BE2C (cell line): ENCODE measurements at places on chromosomes 1 and 21.

DNA sequence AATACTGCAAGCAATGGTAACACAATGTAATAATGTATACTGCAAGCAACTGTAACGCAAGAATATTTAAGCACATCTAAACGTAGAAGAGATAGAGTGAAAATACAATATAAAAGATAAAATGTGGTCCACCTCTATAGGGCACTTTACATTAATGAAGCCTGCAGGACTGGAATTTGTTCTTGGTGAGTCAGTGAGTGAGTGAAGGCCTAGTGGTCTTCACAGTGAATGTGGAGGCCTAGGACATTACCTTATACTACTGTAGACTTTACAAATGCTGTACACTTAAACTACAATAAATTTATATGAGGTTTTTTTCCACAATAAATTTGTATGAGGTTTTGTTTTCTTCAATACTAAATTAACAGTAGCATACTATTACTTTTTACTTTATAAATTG is 287.4 kb upstream of the SNX7 start:
- DNase-seq, result no peak

GRCh38 chr21:27534206-27534605 is 567.3 kb upstream of the ADAMTS5 start:
- DNase-seq, result no peak

GRCh38 chr1:9688599-9688998 is 37.1 kb downstream of the PIK3CD start:
- DNase-seq, result no peak

DNA sequence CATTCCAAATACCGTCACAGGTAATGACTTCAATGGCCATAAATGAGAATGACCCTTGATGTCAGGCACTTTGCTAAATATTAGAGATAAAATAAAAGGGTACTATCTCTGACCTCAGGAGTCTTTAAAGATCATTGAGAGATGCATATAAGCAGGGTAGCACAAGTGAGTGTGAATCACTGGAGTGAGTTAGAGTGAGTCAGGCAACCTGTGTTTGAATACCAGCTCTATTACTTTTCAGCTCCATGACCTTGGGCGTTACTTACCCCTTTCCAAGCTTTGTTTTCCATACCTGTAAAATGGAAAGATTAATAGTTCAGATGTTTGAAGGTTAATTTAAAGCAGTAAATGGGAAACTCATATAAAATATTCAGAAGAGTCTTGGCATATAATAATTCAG is 1058.0 kb upstream of the ADGRL4 start:
- no peak for DNase-seq

- DNase-seq, result no peak
These were observed 56.8 kb downstream of the TENT5C start for GRCh38 chr1:117662667-117663066.

GRCh38 chr1:80645621-80646020 is 1155.1 kb upstream of the ADGRL2 start:
- no peak for DNase-seq

- no peak for DNase-seq
These were observed 13.3 kb downstream of the ARHGEF19 start for GRCh38 chr1:16199157-16199501.

DNA sequence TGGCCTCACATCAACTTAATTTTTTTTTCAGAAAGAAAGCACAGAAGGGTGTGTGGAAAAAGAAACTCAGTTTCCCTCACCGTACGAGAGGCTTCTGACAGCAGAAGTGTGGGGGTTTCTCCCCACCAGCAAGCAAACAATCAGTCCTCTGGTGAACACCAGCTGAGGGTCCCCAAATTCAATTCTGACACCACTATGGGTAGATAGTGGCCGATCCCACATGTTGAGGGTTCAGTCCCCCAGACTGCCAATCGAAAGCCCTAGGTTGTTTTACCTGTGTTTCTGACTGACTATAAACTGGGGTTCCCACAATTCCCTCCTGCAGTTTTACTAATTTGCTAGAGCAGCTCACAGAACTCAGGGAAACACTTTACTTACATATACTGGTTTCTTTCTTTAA is 2.1 kb downstream of the IFI6 start:
- no peak for DNase-seq

GRCh38 chr1:183163316-183163715 is 22.7 kb upstream of the LAMC2 start:
- DNase-seq, result no peak

GRCh38 chr21:18245464-18245967 is 883 bp downstream of the CHODL start:
- DNase-seq, result peak; percentile 38

GRCh38 chr1:3693321-3693720 is 41.0 kb downstream of the TP73 start:
- no peak for DNase-seq

DNA sequence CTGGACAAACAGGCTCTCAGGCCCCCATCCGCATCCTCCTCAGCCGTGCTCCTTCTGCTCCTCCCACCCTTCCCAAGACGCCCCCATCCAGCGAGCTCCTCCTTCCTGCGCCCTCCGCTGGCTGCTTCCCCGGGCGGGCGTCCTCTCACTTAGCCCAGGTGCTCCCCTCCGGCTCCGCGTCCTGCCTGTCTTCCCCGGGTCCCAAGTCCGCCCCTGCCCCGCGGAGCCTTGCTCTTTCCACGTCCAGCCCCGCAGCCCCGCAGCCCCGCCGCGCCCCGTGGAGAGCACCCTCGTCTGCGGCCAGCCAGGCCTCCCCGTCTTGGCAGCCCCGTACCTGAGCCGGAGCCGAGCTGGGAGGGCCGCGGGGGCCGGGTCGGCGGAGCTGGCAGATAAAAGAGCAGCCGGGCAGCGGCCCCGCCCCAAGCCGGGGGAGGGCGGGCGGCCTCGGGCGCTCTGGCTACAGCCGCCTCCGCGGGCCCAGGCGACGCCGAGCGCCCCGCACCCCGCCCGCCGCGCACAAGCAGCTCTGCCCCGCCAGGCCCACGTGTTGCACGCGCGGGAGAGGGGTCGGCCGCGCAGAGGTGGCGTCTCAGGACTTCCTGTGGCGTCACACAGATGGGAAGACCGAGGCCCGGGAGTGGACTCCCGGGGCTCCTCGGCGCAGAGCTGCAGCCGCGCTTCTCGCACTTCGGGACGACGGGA is at the start of gene PAQR7:
PAQR7 (minus strand) TSS at position 555 of the 702 bp plus-strand sequence. CDS start 11,869 bp downstream, outside the sequence.
- peak; percentile 70 for DNase-seq

DNA sequence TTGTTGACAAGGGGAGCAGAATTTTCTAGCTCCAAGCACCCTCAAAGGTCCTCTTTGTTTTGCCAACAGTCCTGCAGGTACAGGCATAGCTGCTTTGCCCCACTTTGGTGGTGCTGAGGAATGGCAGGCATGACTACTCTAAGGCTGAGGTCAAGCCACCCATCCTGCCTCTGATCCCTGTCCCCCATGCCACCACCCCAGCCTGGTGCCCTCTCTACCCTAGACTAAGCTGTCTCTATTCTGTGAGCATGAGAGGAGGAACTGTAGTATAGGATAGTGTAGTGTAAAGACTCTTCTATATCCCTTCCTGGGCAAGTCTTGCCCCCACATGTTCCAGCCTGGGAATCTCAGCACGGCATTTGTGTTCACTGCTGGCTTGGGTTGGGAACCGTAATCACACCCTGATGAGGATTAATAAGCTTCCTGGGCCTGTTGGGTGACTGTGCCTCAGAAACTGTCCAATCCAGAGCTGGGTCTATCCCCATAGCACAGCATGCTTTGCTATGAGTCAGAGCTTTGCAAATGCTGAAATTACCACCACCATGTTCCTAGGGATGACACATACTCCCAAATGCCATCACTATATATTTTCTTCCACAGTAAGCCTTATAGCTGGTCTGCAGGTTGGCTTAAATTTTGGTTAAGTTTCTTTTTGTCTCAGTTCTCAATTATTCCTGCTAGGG is 105.7 kb upstream of the PPP2R5A start:
- no peak for DNase-seq

DNA sequence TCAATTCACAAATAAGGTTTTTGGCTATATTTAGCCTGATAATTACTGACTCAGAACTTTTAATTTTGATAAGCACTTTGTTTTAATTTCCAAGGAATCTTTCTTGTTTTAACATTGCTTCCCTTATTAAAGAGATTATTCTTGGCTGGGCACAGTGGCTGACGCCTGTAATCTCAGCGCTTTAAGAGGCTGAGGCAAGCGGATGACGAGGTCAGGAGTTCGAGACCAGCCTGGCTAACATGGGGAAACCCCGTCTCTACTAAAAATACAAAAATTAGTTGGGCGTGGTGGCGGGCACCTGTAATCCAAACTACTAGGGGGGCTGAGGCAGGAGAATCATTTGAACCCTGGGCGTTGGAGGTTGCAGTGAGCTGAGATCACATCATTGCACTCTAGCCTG is 13.8 kb downstream of the ALG14 start:
- no peak for DNase-seq

- DNase-seq, result no peak
These were observed 3.7 kb upstream of the PARP1 start for GRCh38 chr1:226411619-226412018.

- DNase-seq, result peak; percentile 6
These were observed 10.8 kb downstream of the OSBPL9 start for GRCh38 chr1:51627672-51628071.

DNA sequence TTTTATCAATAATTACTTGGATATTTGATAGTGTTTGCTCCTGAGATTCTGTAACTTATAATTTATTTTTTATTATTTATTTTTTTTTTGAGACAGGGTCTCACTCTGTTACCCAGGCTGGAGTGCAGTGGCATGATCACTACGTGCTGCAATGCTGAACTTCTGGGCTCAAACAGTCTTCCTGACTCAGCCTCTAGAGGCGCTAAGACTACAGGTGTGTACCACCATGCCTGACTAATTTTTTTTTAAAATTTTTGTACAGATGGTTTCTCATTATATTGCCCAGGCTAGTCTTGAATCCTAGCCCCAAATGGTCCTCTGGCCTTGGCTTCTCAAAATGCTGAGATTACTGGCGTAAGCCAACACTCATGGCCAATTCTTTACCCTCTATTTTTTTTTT is 845.5 kb upstream of the ADGRL4 start:
- DNase-seq, result no peak

DNA sequence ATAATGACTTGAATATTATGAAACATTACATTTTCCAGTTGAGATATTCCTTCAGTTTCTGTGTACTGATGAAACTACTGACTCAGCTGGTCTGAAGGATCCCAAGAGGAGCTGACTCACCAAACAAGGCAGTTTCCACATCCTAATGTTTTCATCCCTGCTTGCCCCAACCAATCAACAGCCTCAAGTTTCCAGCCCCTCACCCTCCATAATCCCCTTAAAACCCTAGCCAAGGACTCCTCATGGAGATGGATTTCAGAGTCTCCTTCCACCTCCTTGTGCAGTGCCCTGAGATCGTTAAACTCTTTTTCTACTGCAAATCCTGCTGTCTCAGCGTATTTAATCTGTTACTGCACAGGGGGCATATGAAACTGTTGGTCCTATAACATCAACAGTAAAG is 83.1 kb upstream of the HAO2 start:
- no peak for DNase-seq

DNA sequence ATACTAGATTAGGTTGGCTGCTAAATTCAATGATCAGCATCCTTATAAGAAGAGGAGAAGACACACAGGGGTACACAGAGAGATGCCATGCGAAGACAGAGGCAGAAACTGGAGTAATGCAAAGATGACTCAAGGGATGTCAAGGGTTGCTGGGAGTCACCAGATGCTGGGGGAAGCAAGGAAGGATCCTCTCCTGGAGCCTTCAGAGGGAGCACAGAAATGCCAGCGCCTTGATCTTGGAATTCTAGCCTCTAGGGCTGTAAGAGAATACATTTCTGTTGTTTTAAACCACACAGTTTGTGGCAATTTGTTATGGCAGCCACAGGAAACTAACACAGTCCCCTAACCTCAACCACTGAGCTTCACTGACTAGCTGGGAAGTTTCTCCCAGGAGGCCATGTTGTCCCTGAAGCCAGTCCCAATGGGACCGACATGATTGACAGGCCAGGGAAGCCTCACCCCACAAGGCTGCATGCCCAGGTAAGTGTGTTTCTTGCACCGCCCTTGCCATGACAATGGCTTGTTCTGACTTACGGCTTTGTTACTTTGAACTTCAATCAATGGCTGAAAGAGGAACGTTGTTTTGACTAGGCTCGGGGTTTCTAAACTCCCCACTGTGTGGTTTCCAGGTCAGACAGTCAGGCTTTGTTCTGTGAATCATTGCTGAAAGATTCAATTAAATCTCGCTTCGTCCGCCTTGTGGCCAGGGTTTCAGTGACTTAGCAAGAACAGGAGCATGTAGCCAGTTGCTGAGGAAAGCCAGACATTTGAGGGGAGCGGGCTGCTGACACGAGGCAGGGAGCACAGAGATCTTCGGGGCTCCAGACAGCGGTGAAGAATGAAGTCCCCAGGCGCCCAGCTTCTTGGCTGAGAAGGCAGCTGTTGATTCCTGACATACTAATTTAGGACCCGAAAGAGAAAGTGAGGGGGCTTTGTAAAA is 62.3 kb downstream of the RUNX1 start:
- no peak for DNase-seq

DNA sequence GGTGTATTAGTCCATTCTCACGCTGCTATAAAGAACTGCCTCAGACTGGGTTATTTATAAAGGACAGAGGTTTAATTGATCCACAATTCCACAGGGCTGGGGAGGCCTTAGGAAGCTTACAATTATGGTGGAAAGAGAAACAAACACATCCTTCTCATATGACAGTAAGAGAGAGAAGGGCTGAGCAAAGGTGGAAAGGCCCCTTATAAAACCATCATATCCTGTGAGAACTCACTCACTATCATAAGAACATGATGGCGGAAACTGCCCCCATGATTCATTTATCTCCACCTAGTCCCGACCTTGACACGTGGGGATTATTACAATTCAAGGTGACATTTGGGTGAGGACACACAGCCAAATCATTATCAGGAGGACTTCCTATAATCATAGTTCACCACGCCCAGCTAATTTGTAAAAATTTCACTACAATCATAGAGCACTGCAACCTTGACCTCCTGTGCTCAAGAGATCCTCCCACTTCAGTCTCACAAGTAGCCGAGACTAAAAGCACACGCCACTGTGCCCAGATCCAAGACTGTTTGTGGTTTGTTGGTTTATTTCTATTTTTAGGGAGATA is 164.9 kb downstream of the RERE start:
- DNase-seq, result no peak

DNA sequence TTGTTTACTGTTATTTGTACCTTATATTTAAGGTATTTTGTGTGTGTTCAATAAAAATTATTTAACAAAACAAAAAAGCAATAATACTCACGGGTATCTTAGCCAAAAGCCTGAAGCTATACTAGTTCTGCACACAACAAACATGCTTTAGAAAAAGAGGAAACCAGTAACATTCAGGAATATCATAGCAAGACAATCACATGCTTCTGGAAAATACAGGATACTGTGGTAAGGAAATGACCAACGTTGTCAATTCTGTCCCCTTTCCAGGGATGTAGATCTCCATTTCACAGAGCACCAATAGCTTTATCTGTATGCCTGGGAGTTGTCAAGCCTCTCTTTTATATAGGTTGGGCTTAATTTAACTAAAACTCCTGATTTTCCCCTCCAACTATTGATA is 288.4 kb downstream of the SMYD3 start:
- no peak for DNase-seq

DNA sequence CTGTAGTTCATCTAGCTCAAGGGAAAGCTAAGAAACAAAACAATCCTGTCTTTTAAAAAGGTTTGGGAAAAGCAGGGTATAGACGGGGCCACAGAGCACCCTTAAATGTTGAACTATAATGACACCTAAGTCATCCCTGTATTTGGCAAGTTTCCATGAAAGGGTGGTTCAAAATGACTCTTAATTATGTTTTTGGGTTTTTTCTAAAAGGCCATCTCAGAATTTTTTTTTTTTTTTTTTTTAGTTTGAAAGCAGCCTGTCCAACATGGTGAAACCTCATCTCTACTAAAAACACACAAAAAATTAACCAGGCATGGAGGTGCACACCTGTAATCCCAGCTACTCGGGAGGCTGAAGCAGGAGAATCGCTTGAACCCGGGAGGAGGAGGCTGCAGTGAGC is 22.2 kb downstream of the TOMM20 start:
- no peak for DNase-seq
